Vagina (tissue), 2 donors: ENCODE measurements at places on chromosomes 4 and X.

- no peak for DNase-seq
Measured at GRCh38 chrX:119503484-119503861, 35.2 kb downstream of the SLC25A5 start.

- no peak for DNase-seq
Measured at GRCh38 chr4:124105212-124105611, 607.3 kb downstream of the ANKRD50 start.

- no peak for DNase-seq
Measured at GRCh38 chr4:52107745-52108144, 56.6 kb downstream of the SPATA18 start.

GRCh38 chr4:150972592-150972991 is 42.5 kb downstream of the LRBA start:
- DNase-seq, result no peak

- DNase-seq, result no peak
Measured at GRCh38 chr4:166006217-166006616, 133.2 kb downstream of the TLL1 start.

- DNase-seq, result peak; percentile 25
Measured at GRCh38 chr4:184930026-184930425, 88.3 kb upstream of the HELT start.

DNA sequence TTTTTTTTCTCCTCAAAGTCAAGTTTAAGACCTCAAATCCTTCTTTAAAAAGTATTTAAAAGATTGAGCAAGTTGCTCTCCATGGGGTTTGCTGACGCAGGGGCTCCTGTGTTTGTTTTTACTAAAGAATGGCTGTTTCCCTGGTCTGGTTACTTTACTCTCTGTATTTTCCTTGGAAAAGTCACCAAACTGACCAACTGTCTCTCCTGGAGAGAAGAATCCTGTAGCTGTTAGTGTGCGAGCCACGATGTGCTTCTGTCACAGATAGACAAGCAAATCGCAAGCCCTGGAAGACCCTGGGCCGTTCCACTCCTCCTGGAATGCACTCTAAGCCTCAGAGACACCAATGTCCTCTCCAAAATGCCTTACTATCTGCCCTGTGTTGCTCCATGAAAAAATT is 212.1 kb downstream of the CHIC2 start:
- no peak for DNase-seq

GRCh38 chrX:135389717-135390116 is 32.0 kb upstream of the SMIM10L2A start:
- no peak for DNase-seq

GRCh38 chr4:3221184-3221494 is 27.8 kb upstream of the MSANTD1 start:
- no peak for DNase-seq
